Upper lobe of right lung (tissue), 1 donor: ENCODE measurements at places on chromosomes 7 and 10. TPM values are rescaled to one million over a fixed set of nuclear protein-coding genes. Genes with fewer than 3 reads are reported as not detected.

DNA sequence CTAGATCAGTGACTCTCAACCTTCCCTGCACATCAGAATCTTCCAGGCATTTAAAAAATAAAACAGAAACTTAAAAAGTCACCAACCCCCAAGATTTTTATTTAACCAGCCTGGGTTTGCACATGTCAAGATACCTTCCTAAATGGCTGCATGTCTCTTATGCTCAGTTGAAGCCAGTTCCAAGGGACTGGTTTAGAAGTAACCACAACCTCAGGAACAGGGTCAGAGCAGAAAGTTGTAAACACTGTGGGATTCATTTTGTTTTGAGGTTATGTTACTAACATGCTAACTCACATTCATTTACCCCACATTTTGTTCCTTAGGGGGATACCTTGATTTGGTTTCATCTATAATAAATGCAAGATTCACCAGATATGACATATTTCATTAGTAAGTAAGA is 72.9 kb downstream of the PKD1L1 start:
- no peak for DNase-seq
- no peaks in the 10 kb centered on the region for H3K27me3 ChIP-seq
- no peak overlapping the region for H3K27ac ChIP-seq
- H3K36me3 ChIP-seq = no peaks in the 10 kb centered on the region
- H3K4me1 ChIP-seq = no peaks in the 10 kb centered on the region

DNA sequence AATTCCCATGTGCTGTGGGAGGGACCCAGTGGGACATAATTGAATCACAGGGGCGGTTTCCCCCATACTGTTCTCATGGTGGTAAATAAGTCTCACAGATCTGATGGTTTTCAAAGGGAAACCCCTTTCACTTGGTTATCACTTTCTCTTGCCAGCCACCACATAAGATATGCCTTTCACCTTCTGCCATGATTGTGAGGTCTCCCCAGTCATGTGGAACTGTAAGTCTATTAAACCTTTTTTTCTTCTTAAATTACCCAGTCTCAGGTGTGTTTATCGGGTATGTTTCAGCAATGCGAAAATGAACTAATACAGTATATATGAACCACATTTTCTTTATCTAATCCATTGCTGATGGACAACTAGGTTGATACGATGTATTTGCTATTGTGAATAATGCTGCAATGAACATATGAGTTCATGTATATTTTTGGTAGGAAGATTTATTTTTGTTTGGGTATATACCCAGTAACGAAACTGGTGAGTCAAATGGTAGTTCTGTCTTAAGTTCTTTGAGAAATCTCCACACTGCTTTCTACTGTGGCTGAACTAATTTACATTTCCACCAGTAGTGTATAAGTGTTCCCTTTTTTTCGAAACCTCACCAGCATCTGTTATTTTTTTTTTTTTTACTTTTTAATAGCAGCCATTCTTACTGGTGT is 70.0 kb upstream of the HGF start:
- no peaks in the 10 kb centered on the region for H3K36me3 ChIP-seq
- no peak overlapping the region for H3K27ac ChIP-seq
- DNase-seq = no peak
- H3K4me1 ChIP-seq = no peaks in the 10 kb centered on the region

DNA sequence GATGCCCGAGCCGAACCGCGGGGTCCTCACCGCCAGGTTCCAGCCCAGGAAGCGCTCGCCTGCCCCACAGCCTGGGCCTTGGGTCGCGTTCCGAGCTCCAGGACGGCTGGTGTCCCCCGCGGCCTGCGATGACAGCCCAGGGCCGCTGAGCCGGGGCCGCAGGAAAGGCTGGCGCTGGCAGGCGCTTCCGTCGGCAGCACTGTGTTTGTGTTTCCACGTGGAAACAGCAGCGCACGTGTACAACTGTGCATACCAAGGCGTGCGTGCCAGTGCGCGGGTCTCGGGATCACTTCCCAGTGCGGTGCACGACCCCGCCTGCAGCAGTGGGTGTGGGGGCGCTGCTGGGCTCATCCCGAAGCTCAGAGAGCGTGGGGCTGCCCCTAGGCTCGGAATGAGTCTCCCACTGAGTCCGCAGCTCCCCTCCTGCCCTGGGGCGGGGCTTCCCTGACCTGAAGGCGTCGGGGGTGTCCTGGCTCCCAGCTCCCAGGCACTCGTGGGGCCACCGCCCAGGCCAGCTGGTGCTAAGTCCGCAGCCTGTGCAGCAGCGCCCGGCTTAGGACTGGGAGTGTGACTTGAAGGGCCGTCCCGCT is 17.2 kb downstream of the AP5Z1 start:
- H3K27ac ChIP-seq = no peak overlapping the region
- no peaks in the 10 kb centered on the region for H3K27me3 ChIP-seq
- peak overlapping the region; percentile 36 for H3K4me3 ChIP-seq

GRCh38 chr7:133871757-133872156 is 255.4 kb upstream of the LRGUK start:
- H3K4me3 ChIP-seq = no peak overlapping the region
- no peak overlapping the region for H3K27ac ChIP-seq
- DNase-seq = no peak
- H3K4me1 ChIP-seq = no peaks in the 10 kb centered on the region
- no peaks in the 10 kb centered on the region for H3K27me3 ChIP-seq

DNA sequence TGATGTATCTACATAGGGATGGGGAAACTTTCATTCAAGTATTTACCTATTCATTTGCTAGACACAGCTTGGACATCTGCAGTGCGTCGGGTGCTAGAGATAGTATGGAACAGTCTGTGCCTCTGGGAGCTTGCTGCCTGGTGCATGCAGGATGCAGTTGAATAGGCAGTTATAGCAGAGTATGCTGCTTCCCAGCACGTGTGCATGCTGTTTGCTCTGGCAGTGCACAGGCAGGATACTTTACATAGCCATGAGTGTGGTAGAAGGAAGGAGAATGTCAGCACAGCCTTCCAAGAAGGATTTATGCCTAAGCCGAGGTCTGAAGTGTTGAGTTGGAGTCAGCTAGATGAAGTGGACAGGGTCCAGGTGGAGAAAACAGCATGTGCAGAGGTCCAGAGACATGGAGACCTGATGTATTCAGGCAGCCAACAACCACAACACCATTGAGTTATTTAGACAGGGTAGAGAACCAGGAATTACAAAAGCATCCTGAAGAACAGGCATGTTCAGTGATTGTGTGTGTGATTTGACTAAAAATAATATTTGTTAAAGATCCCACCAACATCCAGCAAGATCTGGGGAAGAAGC is 8.1 kb downstream of the MAP3K8 start:
- no peak overlapping the region for H3K27ac ChIP-seq
- H3K36me3 ChIP-seq = peaks cover 78% of the 10 kb centered on the region
- no peaks in the 10 kb centered on the region for H3K27me3 ChIP-seq
- H3K4me3 ChIP-seq = no peak overlapping the region

GRCh38 chr7:43726466-43726865 is 2.9 kb downstream of the COA1 start:
- H3K36me3 ChIP-seq = no peaks in the 10 kb centered on the region
- no peak overlapping the region for H3K27ac ChIP-seq
- H3K4me1 ChIP-seq = peaks cover 17% of the 10 kb centered on the region
- no peaks in the 10 kb centered on the region for H3K27me3 ChIP-seq
- no peak for DNase-seq
- no peak overlapping the region for H3K4me3 ChIP-seq

- H3K4me1 ChIP-seq = no peaks in the 10 kb centered on the region
- H3K27me3 ChIP-seq = no peaks in the 10 kb centered on the region
- no peak overlapping the region for H3K4me3 ChIP-seq
- H3K27ac ChIP-seq = no peak overlapping the region
- no peaks in the 10 kb centered on the region for H3K36me3 ChIP-seq
- no peak for DNase-seq
Measured at GRCh38 chr10:129371541-129371940, 95.5 kb upstream of the MGMT start.

- no peak for DNase-seq
- no peak overlapping the region for H3K4me3 ChIP-seq
- no peaks in the 10 kb centered on the region for H3K4me1 ChIP-seq
- H3K27me3 ChIP-seq = no peaks in the 10 kb centered on the region
- no peaks in the 10 kb centered on the region for H3K36me3 ChIP-seq
Measured at GRCh38 chr10:51137756-51138529, 63.7 kb downstream of the PRKG1 start.

DNA sequence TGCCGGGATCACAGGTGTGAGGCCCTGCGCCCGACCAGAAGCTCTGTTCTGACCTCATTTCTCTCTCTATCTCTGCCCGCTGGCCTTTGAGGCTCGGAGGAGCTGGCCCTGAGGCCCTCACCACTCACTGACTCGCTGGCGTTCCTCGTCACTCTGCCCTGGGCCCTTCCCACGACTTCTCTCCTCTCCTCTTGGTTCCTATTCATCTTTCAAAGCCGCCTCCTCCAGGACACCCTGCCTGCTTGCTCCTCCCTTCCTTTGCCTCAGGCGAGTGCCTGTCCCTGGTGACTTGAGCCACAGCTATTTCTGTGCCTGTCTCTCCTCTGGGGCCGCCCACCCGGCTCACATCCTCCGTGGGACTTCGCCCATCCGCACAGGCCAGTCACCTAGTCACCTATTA is 17.3 kb upstream of the ADGRA1 start:
- DNase-seq = no peak
- no peak overlapping the region for H3K4me3 ChIP-seq
- H3K27me3 ChIP-seq = peaks cover 14% of the 10 kb centered on the region
- H3K4me1 ChIP-seq = no peaks in the 10 kb centered on the region
- no peaks in the 10 kb centered on the region for H3K36me3 ChIP-seq
- no peak overlapping the region for H3K27ac ChIP-seq

DNA sequence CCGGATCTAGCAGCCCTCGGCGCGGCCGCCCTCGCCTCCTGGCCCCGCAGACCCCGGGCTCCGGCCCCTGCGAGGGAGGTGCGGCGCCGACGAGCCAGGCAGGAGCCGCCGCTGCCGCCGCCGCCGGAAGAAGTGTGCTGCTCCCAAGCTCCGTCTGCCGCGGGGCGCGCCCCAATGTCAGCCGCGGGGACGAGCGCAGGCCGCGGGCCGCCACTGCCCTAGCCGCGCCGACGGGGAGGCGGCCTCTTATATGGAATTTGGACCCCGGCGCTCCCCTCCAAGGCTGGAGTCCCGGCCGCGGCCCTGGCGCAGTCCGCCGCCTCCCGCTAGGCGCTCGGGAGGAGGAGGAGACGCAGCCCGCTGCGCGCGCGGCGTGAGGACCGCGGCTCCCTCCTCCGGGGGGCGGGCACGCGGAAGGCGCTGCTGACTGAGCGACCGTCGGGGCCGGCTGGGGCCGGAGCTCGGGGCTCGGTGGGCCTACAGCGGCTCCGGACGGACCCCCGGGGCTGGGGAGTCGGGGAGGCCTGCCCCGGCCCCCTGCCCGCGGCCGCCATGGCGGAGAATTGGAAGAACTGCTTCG is at the start of gene TRIM8:
Gene TRIM8, plus strand, starts transcription at position 414 of the 580 bp plus-strand sequence. Its CDS starts 139 bp downstream, at position 553.
- H3K27ac ChIP-seq = peak within 1 kb of the TSS; percentile 100
- peaks cover 32% of the 10 kb centered on the region for H3K4me1 ChIP-seq
- no peaks in the 10 kb centered on the region for H3K27me3 ChIP-seq
- DNase-seq = peak; percentile 82
- peaks cover 8% of the 10 kb centered on the region for H3K36me3 ChIP-seq
- peak within 1 kb of the TSS; percentile 85 for H3K4me3 ChIP-seq

GRCh38 chr10:3995302-3996210 is 210.5 kb upstream of the KLF6 start:
- no peaks in the 10 kb centered on the region for H3K27me3 ChIP-seq
- no peak for DNase-seq
- H3K36me3 ChIP-seq = no peaks in the 10 kb centered on the region
- H3K27ac ChIP-seq = no peak overlapping the region
- H3K4me1 ChIP-seq = no peaks in the 10 kb centered on the region

GRCh38 chr7:152911922-152912321 is 152.4 kb downstream of the ACTR3B start:
- H3K27me3 ChIP-seq = no peaks in the 10 kb centered on the region
- H3K36me3 ChIP-seq = no peaks in the 10 kb centered on the region
- H3K27ac ChIP-seq = no peak overlapping the region
- no peaks in the 10 kb centered on the region for H3K4me1 ChIP-seq
- DNase-seq = no peak
- H3K4me3 ChIP-seq = no peak overlapping the region

The LLCFC1 gene
- not detected for total RNA-seq

The SH2D4B gene
- 0.43 TPM for total RNA-seq

The AHR gene
- 118 TPM for total RNA-seq

The FAM149B1 gene
- total RNA-seq = 18.6 TPM

The CTNNA3 gene
- total RNA-seq = 0.67 TPM
